Stimulated activated CD4-positive, alpha-beta T cell treated with anti-CD3 and anti-CD28 coated beads, Interleukin-1b, Interleukin-23, amount 100 ng/mL, for 1 hour (primary cell): ENCODE measurements at places on chromosomes 4 and X.
A peak's percentile ranks its signal among the peaks of the same experiment; 100 is the strongest.

GRCh38 chr4:79023799-79024770 is 84.8 kb upstream of the PAQR3 start:
- no peak for DNase-seq

- DNase-seq: no peak
These were observed 28.0 kb downstream of the JAKMIP1 start for GRCh38 chr4:6172093-6172926.

DNA sequence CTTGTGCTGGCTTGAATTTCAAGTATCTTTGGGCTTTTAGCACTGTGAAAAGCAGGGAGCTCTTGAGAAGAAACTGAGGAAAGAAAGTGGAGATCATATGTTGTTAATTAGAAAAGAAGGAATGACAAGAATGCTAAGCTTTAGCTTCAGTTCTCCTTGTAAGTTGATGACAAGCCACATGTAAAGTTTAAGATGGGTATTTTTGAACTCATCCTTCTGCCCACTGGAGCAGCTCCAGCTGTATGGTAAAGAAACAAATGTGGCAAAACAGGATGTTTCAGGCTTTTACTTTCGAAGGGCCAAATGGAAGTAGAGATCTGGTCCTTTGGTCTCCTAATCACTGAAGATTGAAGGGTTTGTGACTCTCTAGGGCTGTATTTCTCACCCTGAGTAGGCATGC is 137.8 kb downstream of the GUCY2F start:
- DNase-seq: no peak

GRCh38 chr4:42671431-42672194 is 14.7 kb upstream of the ATP8A1 start:
- DNase-seq: no peak

DNA sequence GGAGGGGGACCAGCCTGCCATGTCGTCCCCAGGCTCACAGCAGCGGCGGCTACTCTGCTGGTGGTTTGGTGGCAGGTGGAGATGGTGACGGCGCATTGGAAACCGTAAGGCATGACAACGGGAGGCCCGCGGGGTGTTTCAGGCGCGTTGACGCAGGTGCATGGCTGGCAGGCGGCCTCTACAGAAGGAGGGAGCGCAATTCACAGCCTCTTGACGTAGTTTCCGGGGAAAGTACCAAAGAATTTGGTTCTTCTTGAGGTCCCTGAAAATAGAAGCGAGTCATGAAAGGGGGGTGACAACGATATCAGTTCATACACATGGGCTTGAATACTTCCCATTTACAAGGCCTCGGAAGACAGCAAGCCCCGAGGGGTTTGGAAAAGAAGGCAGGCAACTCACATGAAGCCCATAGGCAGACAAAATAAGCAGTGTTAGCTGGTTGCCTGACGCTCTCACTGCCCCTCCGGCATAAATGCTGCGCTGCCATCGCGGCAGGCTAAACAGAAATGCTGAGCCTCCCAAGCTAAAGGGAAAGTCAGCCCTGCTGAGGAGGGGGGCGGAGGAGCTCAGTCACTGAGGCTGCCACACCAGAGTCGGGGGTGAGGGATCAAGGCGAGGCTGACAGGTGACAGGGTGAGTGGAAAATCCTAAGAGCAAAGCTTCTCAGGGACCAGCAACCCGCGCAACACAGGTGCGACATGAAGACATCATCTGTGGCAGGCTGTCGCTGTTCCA is 52.3 kb upstream of the PDLIM3 start:
- DNase-seq: peak; percentile 44

GRCh38 chrX:110425222-110426154 is 66.8 kb downstream of the RTL9 start:
- no peak for DNase-seq
